ENCODE measurements at places on chromosomes 2 and 18. TPM values are rescaled to one million over a fixed set of nuclear protein-coding genes. Genes with fewer than 3 reads are reported as not detected.

Gene TLX2
- total RNA-seq, result not detected

Gene ZNF236
- 2.5 TPM for total RNA-seq

DNA sequence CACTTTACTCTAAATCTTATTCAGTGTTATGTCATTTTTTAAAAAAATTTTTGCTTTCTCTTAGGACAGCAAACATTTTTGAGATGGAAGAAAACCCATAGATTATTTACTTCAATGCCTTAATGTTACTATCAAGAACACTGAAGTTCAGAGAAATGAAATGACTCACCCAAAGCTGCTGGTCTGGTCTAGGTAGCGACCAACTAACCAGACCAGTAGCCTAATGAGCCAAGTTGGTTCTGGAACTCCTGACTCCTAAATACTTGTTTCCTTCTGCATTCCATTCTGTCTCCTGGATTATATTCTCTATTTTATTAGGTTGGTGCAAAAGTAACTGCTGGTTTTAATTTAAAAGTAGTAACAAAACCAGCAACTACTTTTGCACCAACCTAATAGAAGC is 35.4 kb downstream of the SLC8A1 start:
- DNase-seq, result no peak

DNA sequence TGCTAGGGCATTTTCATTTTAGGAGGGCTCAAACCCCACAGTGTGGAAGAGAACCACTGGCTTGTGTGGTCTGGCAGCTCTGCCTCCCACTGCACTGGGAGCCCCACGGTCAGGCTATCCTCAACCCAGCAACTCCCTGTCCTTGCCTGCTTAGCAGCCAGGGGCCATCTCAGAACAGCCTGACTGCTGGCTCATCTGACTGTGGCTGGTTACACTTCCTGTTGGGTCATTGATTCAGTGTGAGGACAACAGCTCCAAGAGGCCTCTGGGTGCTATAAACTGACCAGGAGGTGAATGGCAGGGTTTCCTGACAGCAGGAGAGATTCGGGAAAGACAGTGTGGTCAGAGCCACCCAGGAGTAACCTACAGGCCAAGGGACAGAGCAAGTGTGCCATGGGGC is 40.1 kb downstream of the AMER3 start:
- peak; percentile 22 for DNase-seq

DNA sequence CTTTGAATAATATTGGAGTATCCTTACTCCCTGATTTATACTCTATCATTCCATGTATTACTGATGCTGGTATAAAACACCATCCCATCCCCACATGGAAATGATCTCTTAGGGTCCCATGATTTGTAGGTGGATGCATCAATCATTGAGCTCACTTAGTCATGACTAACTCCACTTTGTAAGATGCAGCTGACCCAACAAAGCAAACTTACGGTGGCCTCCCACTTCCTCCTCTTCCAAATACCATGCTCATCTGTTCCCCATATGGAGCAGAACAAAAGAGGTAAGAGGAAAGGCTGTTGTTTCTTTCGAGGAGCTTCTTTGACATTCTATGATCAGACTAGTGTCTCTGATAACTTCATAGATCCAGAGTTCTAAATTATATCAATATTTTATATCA is 640.2 kb upstream of the SLC39A10 start:
- no peak for DNase-seq
